ENCODE measurements at places on chromosomes 2 and 18.

DNA sequence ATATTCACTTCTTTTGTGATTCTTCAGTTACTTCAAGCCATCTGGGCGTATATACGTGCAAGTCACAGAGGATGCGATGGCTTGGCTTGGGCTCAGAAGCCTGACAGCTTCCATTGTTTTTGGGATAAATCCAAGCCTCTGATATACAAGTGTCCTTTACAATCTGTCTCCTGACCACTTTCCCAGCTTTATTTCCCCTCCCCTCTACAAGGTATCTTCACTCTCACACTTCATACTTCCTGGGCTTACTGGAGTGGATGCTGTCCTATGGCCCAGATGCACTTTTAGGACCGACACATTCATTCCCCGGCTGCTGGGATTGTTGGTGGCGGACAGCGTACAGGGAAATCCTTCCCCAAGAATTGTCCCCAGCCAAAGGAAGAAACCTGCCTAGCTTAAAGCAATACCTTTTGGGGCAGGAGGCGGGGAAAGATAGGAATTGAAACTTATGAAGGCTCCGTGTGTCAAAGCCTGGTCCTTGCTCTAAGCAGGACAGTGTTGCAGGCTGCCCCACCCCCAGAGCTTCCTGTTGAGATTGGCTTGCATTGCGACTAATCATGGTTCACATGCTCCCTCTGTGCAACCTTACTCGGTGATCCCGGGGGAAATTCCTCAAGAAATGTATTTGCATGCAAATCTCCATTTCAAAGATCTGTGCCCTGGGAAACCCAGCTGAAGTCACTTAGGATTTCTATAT lies 802.9 kb upstream of the ID2 start:
- DNase-seq = no peak

DNA sequence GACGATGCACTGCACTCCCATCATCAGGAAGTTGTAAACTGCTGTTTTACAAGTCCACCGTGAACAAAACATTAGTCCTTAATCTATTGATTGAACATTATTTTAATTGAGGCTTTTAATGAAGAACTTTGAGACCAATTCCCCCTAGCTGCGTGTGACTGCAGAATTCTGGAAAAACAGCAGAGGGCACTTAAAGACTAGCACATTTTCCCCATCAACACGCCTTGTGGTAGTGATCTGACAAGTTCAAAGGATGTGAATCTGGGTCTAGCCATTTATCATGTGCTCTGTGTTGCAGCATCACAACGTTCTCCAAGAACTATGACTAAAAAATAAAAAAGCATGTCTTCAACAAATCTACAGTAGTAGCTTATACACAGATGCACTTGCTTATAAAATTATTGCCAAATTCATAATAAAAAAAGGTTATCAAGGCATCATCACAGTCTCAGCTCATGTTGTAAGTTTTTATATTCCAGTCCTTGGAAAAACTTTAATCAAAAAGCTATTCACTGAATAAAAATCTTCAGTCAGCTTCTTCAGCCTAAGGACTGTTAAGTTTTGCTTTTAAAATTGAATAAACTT lies 35.8 kb downstream of the SKOR2 start:
- DNase-seq = no peak

DNA sequence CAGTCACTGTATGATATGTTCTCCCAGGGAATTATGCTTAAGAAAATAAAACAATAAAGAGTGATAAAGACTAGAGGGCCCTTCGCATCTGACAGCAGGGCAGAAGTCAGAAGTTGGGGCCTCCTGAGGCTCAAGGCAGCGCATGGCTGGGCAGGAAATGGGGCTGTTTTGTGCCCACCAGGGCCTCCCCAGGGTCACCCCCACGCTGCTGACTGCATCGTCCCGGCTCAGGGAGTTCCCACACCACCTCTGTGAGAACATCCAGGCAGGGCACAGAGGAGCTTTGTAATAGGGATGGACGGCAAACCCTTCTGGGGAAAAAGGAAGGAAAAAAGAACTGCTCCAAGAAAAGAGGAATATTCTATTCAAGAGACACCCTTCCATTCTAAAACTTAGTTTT lies 41.2 kb downstream of the PAX3 start:
- DNase-seq = no peak

DNA sequence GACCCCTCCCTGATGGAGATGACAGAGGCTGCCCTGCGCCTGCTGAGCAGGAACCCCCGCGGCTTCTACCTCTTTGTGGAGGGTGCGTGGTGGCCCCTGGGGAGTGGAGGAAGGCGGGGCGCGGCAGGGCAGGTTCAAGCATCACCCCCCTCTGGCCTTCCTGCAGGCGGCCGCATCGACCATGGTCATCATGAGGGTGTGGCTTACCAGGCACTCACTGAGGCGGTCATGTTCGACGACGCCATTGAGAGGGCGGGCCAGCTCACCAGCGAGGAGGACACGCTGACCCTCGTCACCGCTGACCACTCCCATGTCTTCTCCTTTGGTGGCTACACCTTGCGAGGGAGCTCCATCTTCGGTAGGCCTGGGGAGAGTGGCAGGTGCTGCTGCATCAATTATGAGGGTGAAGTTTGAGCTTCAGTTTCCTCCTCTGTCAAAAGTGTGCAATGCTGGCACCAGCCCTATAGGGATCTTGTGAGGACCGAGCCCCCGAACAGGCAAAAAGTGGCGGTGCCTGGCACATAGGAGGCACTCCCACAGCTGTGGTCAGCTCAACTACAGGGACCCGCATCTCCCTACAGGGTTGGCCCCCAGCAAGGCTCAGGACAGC lies 2.2 kb downstream of the ALPI start:
- DNase-seq = no peak

DNA sequence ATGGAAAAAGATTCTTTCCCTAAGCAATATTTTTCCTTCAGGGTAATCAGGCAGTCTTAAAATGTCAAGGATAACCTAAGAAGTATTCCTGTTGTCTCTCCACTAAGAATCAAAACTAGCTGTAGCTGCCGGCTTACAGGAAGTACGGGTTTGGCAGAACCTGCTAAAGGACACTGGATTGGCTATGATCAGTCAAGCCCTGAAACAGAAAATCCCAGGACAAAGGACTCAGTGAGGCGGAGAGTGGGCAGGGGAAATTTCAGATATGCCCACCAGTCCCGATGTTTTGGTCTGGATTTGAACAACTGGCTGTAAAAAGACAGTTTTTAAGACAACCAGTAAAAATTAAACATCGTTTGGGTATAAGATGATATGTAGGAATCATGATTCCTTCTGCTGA lies 155.7 kb downstream of the HDAC4 start:
- no peak for DNase-seq

- DNase-seq = no peak
These were observed 71.4 kb upstream of the CELF4 start for GRCh38 chr18:37636831-37637477.

- no peak for DNase-seq
These were observed 10.6 kb upstream of the CHRNA1 start for GRCh38 chr2:174774886-174775285.

- DNase-seq = no peak
These were observed 206.6 kb downstream of the AGPS start for GRCh38 chr2:177599139-177599688.

DNA sequence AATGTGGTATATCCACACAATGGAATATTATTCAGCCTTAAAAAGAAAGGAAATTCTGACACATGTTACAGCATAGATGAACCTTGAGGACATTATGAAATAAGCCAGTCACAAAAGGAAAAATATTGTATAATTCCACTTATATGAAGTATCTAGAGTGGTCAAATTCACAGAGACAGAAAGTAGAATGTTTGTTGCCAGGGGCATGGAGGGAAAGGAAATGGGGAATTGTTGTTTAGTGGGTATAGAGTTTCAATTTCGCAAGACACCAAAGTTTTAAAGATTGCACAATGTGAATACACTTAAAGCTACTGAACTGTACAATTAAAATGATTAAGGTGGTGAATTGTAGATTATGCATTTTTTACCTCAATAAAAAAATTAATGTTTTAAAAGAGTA lies 92.9 kb downstream of the TXNL1 start:
- DNase-seq = no peak

Measured in stimulated activated naive CD8-positive, alpha-beta T cell treated with anti-CD3 and anti-CD28 coated beads, Interleukin-15, Interleukin-2, amounts not matched to agents 100 U/mL and 50 U/mL, for 24 hours (primary cell).